ENCODE measurements at places on chromosomes 2 and 18.

- DNase-seq, result peak; percentile 64
These were observed 568 bp downstream of the TMEM131 start for GRCh38 chr2:97995026-97995733.

- DNase-seq, result no peak
These were observed 17.6 kb downstream of the HIBCH start for GRCh38 chr2:190302052-190302451.

DNA sequence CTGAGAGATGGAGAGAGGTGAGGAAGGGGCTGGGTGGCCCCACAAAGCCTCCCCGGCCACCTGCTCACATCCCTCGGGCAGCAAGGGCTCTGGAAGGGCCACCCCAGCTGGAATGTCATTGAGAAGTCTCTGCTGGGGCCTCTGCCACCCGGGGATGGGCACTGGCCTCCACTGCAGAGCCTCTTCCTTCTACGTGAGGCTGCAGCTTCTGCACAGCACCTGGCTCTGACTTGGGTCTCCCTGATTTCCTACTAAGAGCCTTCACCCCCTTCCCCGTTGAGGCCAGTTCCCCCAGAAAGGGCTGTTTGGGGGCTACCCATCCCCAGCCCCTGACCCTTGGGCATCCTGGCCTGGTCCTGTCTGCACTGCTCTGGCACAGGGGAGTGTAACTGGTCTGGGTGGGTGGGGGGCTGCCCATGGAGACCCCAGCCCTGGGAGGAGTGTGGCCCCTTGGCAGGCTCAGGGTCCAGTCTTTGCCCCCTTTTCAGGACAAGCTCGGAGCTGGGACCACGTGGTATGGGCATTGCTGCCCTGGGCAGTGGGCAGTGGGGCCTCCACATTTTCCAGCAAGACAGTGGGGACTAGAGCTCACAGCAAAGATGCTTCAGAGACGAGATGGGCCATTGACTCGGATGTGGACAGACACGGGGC lies 5.6 kb downstream of the PDCD1 start:
- DNase-seq, result no peak

DNA sequence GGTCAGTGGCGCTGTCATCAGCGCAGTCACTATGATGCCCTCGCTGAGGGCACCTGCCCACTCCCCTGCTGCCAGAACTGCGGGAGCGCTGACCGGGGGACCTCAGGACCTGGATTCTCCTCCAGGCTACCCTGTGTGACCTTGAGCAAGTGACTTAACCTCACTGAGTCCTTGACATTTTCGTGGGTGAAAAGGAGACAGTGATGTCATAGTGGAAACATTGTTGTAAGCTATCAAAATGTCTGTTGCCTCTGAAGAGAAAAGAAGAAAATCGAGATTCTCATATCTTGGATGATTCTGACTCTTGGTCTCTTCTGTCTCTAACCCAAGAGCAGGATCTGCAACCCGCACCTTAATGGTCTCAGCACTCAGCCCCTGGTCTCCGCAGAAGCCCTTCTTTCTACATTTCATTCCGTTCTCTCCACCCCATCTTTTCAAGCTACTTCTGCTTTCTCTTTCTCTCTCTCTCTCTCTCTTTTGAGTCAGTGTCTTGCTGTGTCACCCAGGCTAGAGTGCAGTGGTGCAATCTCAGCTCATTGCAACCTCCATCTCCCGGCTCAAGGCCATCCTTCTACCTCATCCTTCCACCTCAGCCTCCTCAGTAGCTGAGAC lies 978 bp upstream of the TUBA4A start:
- no peak for DNase-seq

GRCh38 chr2:6637330-6637729 lies 228.4 kb downstream of the CMPK2 start:
- no peak for DNase-seq

- DNase-seq, result no peak
These were observed 343.2 kb downstream of the EIPR1 start for GRCh38 chr2:3034396-3034795.

- no peak for DNase-seq
These were observed 2.0 kb upstream of the RALB start for GRCh38 chr2:120250640-120251039.

DNA sequence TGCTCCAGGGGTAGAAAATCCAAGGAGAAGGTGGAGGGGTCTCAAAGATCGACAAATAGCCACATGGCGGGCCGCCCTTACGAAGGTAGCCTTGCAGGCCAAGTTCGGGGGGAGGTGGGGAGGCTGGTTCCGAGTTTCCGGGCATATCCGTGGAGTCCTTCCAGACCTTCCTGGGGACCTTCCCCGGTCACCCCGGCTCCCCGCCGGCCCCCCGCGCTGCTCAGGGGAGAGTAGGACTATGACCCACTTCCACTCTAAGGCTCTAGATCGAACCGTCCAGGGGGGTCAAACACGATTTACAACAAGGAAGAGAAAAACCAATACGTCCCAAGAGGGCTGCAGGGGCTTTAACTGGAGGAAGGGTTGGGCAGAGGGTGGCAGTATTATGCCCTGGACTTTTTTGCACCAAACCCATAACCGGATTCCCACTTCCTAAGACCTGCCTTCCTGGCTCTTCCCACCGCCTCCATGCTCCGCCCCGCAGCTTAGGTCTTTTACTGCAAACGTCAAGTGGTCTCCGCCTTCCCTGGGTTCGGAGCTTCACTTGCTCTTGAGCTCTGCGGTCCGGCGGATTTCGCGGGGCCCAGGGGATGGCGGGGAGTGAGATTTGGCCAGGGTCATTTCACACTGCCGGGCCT lies 779 bp upstream of the LYPD6 start:
- peak; percentile 58 for DNase-seq

DNA sequence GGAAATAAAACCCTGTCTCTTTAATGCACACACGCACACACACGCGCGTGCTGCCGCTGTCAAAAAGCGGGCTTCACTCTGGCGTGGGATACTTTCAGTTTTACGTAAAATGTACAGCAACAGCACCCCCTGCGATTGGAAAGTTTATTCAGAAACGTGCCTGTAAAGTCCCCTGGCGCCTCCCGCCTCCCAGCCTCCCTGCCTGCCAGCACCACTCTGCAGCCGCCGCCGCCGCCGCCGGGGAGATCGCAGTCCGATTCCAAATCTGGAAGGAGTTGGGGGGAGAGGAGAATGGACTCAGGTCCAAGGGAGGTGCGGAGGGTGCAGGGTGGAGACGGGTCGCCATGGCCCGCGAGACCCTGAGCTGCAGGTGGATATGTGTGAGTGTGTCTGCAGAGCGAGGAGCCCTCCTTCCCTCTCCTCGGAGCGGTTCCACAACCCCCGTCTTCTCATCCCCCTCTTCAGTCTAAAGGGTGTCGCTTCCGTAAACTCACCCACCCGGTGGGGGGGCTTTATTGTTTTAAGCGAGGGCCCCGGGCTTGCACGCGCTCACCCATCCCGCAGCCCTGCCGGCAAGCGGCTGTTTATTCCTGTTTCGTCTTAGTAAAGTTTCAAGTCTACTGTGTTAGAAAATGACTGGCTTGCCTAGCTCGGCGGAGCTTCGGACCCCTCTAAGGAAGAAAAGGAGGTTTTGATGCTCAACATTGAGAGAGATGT lies 1.8 kb upstream of the BCL11A start:
- DNase-seq, result peak; percentile 57

- no peak for DNase-seq
These were observed 280.9 kb upstream of the FANCL start for GRCh38 chr2:58521803-58522554.

DNA sequence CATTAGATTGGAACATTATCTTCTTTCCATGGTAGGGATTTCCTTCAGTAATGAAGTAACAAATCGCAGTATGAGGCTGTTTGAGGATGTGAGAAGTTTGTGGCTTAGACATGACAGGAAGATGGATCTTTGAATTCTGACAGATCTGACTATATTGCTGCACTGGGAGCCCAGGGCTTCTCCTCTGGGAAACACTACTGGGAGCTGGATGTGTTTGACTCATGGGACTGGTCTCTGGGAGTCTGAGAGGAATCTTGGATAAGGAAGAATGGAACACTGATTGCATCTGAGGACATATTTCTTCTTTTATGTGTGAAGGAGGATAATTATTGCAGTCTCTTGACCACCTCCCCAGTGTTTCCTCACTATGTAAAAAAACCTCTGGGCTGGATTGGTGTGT lies 77.2 kb upstream of the ST6GAL2 start:
- DNase-seq, result no peak

GRCh38 chr18:47113796-47114540 lies 36.3 kb downstream of the HDHD2 start:
- no peak for DNase-seq

- peak; percentile 21 for DNase-seq
These were observed 49.4 kb upstream of the PKDCC start for GRCh38 chr2:41998186-41999127.

DNA sequence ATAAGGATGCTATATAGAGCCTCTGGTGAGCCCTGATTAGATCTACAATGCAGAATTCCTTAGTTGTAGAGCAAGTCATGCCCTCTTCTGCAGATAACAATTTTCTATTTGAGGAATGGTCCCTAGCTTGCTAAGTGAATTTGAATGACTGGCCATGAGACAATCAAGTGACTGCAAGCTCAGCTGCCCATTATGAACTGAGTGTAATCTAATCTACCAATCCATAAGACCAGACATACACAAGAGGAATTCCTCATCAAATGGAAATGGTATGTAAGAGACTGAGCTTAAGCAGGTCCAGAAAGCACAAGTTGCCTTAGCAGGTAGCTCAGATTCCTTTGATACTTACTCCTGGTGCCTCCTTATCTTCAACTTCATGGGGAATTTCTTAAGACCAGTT lies 4.8 kb upstream of the ANKRD44 start:
- DNase-seq, result no peak

DNA sequence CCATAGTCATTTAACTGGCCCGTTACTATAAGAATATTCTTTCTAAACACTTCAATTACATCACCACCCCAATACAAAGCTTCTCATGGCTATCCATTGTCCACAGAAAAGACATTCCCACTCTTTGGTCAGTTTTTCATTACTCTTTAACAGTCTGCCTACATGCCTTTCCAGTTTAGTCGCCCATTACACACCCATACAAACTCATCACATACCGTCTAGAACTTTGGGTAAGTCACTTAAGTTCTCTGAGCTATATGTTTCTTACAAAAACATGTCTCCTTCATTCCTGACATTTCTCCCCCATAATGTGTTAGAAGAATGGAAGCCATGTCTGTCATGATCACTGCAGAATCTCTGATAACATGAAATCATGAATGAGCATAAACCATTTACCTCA lies 108.2 kb upstream of the STK17B start:
- no peak for DNase-seq
